Stomach (tissue), 19 donors: ENCODE measurements at places on chromosomes 2 and 18. TPM values are rescaled to one million over a fixed set of nuclear protein-coding genes. Genes with fewer than 3 reads are reported as not detected.

GRCh38 chr18:34709750-34710441 lies at the start of gene DTNA:
TSS of gene DTNA (plus strand) at chr18:34710298. CDS start at chr18:34755977, 45,679 bp downstream.
- H3K4me3 ChIP-seq = peak within 1 kb of the TSS; percentile 1
- H3K36me3 ChIP-seq = no peaks in the 10 kb centered on the region
- no peaks in the 10 kb centered on the region for H3K4me1 ChIP-seq
- DNase-seq = no peak
- H3K27ac ChIP-seq = peak within 1 kb of the TSS; percentile 35

DNA sequence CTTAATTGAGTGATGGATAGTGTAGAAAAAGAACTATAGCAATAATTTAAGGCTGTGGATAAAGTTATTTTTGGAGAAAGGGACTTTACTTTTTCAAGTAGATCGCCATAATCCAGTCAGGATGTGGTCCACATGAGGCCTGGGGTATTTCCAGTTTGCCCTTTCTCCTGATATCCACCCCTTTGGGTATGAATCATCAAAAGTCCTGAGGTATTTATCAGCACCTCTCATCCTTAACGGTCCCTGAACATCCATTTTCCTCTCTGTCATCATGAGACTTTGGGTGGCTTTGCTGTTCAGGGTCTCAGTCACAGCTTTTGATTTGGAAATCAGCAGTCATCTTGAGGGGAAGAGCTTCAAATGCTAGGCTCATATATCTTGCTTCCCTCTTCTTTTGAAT lies 39.3 kb upstream of the ELAC1 start:
- DNase-seq = no peak
- peaks cover 16% of the 10 kb centered on the region for H3K36me3 ChIP-seq

SCYGR4 gene
- total RNA-seq = not detected

DNA sequence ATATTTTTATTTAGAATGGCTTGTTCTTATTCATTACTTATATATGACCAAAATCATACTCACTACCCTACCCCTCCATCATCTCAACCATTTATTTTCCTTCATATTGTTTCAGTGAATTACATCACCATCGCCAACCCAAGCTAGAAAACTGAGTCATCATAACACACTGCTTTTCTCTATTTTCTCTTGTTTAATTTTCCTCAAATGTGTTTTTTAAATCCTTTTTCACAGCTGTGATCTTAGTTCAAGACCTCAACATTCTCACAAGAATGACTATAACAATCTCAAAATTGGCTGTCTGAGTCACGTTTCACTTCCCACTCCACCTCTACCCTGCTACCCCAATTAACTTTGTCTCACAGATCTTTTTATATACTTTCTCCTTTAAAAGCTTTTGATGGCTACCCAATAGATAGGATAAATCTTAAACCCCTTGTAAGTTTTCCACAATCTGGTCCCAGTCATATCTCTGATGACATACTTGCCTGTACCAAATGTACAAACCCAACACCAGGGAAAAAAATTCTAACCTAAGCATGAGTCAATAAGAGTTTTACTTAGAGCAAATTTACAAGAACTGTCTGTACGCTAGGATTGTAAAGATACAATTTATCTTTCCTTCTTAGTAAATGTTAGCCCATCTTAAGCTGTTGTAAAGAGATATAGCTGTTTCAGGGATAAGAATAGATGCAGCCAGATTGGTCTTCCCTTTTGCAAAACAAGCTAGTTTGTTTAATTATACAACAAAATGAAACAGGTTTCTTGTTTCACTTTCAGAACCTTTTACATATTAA lies 635.1 kb upstream of the SLC39A10 start:
- no peak overlapping the region for H3K4me3 ChIP-seq
- no peaks in the 10 kb centered on the region for H3K4me1 ChIP-seq
- no peak overlapping the region for H3K27ac ChIP-seq
- no peaks in the 10 kb centered on the region for H3K36me3 ChIP-seq
- no peaks in the 10 kb centered on the region for H3K27me3 ChIP-seq

UCN gene
- total RNA-seq = not detected

DNA sequence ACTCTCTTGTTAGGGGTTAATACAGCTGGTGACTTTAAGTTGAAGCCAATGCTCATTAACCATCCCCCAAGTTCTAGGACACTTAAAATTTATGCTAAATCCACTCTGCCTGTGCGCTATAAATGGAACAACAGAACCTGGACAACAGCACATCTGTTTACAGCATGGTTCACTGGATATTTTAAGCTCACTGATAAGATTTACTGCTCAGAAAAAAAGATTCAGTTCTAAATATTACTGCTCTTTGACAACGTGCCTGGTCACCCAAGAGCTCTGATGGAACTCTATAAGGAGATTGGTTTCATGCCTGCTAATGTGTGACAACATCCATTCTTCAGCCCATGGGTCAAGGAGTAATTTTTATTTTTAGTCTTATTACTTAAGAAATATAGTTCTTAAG lies 27.5 kb downstream of the RNF103 start:
- H3K27ac ChIP-seq = no peak overlapping the region
- no peaks in the 10 kb centered on the region for H3K27me3 ChIP-seq
- no peaks in the 10 kb centered on the region for H3K36me3 ChIP-seq
- DNase-seq = no peak
- no peaks in the 10 kb centered on the region for H3K4me1 ChIP-seq
